Activated naive CD4-positive, alpha-beta T cell treated with anti-CD3 and anti-CD28 coated beads for 36 hours (primary cell): ENCODE measurements at places on chromosomes 2 and 18.

DNA sequence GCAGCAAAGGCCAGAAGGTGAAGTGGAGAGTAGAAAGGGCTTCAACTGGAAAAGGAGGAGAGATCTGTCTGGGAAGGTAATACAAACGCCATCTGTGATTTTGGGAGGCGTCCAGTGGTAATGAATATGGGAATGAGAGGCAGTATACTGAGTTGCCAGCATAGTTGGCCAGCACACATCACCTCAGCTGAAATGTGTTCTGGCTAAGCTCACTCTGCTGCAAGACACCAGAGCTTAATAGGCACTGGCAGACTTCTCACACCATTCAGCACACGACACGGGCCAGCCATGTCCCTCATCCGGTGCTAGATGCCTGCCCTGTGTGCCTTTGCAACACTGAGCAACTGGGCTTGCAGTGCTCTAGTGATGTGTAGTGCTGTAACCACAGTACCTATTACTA, 277.1 kb downstream of the PIEZO2 start:
- no peak for DNase-seq

- peak; percentile 12 for DNase-seq
Measured at GRCh38 chr2:141911485-141912066, 219.2 kb downstream of the LRP1B start.

DNA sequence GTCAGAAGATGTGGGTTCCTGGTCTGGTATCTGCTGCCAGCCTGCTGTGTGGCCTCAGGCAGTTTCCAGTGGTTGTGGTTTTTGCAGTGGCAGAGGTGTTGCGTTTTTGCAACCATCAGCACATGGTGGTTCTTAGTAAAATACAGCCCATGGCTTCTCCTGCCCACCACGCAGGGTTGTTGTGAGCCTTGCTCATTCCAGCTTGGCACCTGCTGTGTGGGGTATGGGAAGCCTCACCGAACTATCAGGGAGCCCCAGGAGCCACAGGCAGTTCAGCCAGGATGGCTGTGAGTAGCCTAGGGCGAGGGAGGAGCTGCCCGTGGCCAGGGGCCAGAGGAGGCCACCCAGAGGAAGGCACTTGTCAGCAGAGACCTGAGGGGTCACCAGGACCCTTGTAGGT, 9.8 kb downstream of the ARID5A start:
- DNase-seq: peak; percentile 49

DNA sequence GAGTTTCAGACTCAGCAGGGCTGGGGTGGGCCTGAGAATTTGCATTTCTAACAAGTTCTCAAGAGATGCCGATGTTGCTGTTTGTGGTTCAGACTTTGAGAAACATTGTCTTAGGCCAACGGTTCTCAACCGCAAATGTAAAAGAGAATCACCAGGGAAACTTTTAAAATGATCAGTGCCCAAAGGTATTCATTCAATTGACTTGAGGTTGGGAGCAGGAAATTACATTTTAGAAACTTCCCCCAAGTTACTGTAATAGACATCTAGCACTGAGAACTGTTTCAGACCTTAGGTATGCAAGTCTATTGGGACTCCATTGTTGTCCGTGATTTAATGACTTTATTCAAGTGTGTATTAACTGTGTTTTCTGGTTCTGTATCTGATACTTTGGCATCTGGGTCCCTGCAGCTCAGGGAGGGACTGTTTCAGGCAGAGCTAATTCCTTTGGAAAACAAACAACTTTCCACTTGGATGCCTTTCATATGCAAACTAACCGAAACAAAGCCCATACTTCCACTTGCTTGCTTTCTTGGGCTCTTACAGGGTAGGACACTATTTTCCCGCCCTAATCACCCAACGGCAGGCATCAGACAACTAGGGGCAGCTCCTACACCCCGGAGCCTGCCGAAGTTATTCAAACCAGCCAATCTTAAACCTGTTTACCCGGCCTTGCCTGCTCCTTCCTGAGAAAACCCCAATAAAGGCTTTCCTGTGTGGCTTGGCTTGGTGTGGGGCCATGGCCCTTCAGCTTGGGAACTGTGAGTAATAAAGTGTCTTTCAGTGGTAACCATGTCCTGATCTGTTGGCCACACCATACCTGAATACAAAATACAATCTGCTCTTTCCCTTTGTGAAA, 97.6 kb downstream of the POLE4 start:
- DNase-seq: no peak

GRCh38 chr18:57141208-57142129, 5.4 kb upstream of the BOD1L2 start:
- no peak for DNase-seq

DNA sequence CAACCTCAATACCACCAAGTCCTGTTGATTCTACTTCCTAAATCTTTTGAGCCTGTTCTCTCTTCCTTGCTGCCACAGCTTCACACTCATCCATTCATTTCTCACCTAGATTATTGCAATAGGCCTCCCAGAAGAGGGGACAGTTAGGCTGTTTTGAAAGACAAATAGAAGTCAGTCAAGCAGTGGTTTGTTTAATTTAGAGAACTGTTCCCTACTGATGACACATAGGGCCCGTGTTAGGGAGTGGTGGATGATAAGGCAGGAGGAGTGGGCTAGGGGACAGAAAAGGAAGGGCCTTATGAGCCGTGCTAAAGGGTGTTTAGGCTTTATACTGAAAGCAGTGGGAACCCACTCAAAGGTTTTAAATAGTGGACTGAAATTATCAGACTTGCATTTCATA, 59.6 kb upstream of the ZFP36L2 start:
- no peak for DNase-seq

GRCh38 chr2:222214885-222215284, 83.9 kb downstream of the PAX3 start:
- no peak for DNase-seq

DNA sequence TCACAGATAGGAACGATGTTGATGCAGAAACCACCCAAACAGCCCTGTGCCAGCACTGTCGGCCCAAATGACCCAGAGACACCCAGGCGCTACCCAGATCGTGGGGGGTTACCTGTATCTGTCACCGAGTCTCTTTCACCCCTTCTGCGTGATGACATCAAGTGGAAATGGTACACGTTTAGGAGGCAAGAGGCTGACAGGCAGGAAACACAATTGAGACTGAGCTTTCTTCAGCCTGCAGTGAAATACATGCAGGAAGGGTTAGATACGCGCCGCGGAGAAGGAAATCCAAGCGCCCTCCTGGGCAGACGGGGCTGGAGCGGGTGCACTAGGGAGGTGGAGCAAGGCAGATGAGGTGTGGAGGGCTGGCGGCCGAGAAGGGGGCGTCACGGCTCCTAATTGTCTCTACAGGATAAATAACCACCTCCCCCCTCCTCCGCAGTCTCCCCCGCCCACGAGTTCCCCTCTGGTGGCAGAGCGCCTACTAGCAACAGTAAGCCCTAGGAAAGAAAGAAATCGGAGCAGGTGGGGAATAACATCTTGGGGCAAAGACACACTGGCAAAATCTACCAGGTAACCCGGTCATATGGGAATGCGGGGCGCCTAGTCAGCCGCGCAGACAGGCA, at the start of gene RNF152:
RNF152 (minus strand) TSS at position 325 of the 626 bp plus-strand sequence. CDS start 76,544 bp downstream, outside the sequence.
- DNase-seq: no peak

DNA sequence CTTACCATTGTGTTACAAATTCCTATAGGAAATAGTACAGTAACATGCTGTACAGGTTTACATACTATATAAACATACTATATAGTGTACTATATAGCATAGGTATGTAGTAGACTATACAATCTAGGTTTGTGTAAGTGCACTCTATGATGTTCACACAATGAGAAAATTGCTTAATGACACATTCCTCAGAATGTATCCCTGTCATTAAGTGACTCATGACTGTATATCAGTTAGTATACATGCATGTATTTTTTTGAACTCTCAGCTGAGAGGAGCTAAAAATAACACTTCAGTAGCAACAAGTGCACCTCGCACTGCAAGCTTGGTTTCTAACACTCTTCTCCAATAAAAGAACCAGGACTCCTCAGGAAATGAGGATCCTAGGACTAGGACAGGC, 19.5 kb upstream of the ASXL3 start:
- no peak for DNase-seq

- no peak for DNase-seq
Measured at GRCh38 chr2:128524183-128524582, 205.5 kb upstream of the HS6ST1 start.

DNA sequence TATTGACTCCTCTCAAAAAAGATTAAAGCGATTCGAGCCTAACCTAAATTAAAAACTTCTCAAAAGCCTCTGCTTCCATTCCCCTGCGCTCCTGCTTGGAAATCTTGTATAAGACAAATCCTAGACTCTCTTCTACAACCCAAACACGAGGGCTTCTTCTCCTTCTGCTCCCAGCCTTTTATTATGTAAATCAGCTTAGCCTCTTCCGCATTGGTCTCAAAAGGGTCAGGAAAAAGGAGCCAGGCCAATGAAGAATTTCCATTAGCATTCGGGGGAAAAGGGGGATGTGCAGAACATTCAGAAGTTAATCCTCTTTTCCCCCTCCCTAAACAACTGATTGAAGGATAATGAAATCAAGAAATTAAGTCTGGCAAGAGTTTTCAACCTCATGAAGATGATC, 107.9 kb downstream of the FAM124B start:
- DNase-seq: no peak

GRCh38 chr18:13493079-13493478, 233.3 kb downstream of the FAM210A start:
- DNase-seq: no peak

DNA sequence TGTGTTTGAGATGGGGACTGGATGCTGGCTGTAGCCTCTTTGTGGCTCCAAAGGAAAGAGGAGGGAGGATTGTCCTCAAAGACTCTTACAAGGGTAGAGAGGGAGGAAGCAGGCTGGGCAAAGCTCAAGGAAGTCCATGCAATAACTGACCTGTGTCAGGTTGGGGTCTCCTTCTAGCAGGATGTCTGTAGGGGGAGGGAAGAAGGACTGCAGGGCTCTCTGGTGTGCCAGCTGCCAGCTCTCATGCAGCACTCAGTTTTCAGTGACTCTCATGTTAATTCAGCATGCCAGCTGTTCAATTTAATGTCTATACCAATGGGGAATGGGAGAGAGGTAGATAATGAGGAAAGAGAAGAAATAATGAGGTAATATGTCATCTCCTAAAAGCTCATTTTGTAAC, 85.3 kb upstream of the RANBP2 start:
- no peak for DNase-seq

GRCh38 chr2:162465430-162465829, 121.5 kb downstream of the GCA start:
- no peak for DNase-seq

- DNase-seq: no peak
Measured at GRCh38 chr2:237574894-237575868, 8.8 kb downstream of the PRLH start.

DNA sequence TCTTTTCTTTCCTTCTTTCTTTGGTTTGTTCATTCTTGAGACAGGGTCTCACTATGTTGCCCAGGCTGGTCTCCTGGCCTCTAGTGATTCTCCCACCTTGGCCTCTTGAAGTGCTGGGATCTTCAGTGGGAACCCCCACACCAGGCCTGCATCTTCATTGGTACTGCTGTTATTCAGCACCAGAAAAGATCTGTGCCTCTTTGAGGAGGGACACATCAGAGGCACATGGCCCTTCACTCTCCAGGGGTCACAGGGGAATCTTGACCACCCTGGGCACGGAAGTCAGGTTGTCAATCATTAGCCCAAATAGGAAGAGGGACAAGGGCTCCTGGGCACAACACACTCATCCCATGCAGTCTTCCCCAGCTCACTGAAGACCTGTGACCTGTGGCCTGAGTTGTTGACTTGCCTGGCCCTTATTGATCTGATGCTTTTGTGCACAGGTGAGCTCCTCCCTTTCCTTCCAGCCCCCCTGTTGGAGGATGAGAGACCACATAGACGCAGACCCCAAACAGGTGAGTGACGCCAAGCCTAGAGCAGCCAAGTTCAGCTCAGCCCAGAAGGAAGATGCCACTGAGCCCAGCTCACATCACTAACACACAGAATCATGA, 33.0 kb upstream of the ODC1 start:
- no peak for DNase-seq

DNA sequence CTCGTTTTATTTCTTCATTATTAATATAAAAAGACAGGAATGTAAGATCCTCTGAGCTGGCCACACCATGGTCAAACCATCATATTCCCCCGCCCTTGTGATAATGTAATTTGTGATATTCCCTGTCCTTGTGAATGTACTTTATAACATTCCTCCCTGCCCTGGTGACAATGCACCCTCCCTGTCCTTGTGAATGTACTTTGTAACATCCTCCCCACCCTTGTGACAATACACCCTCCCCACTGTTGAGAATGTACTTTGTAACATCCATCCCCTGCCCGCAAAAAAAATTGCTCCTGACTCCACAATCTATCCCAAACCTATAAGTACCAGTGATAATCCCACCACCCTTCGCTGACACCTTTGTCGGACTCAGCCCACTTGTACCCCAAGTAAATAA, 211.0 kb downstream of the MBD2 start:
- no peak for DNase-seq

DNA sequence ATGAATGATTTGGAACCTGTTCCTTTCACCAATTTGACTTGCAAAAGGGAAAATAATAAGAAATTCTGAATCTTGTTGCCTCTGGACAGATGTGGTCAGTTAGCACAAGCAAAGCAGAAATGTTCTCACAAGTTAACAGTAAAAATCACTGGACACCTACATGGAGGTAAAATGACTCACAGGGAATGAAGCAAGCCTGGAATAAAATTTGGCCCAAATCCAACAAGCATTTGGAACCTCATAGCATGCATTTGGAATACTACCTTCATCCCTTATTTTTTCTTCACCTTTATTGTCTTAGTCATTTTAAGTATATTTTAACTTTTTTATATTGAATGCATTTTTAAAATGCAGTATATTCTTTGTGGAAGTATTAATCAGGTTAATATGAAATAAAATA, 602.9 kb downstream of the ARHGAP15 start:
- no peak for DNase-seq

DNA sequence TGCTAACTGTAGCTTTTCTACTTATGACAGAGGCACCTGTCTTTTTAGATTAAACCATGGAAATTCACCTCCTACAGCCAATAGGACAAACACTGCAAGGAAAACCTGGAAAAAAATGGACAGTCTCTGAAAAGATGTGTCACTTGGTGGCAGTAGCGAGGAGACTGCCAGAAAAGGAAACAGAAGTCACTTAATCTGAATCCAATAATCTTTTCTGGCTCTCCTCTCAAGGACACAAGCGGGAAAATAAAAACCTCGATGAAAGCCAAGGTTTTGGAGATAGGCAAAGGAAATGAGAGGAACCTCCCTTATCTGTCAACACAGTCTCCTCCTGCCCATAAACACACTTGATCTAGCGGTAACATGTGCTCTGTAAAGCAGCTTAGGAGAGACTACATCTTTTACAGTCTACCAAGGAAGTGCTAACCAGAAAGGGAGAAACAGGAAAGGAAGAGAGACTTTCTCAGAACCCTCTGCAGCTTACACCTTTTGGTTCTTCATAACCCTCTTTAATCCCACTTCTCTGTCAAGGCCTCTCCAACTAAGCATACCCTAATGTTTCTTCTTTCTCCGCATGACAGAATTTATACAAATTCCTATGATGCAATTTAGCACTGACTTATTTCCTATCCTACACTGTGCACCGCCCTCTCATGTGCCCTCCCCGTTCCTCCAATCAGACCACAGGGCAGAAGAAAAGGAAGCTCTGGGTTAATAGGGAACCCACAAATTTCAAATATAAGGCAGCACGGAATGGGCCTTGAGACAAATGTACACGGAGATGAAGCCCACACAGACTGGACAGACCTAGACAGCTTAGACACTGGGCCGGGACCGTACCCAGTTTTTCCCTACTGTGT, 52.8 kb downstream of the CLASP1 start:
- peak; percentile 61 for DNase-seq

- no peak for DNase-seq
Measured at GRCh38 chr2:25036221-25036559, 5.7 kb upstream of the EFR3B start.
